Small intestine (tissue), 16 donors: ENCODE measurements at places on chromosomes 13 and 19. TPM values are rescaled to one million over a fixed set of nuclear protein-coding genes. Genes with fewer than 3 reads are reported as not detected.

Gene SLC5A5
- 0.27 TPM for polyA plus RNA-seq

GRCh38 chr19:19115954-19116353, 22.3 kb downstream of the TMEM161A start:
- H3K27me3 ChIP-seq, result no peaks in the 10 kb centered on the region
- H3K27ac ChIP-seq, result no peak overlapping the region
- peaks cover 12% of the 10 kb centered on the region for H3K4me1 ChIP-seq
- H3K4me3 ChIP-seq, result no peak overlapping the region
- H3K36me3 ChIP-seq, result peaks cover 14% of the 10 kb centered on the region

Gene DACH1
- polyA plus RNA-seq, result 6.5 TPM

GRCh38 chr13:40581277-40581579, 85.2 kb downstream of the FOXO1 start:
- H3K4me1 ChIP-seq, result peaks cover 16% of the 10 kb centered on the region
- no peak overlapping the region for H3K4me3 ChIP-seq
- H3K27me3 ChIP-seq, result no peaks in the 10 kb centered on the region
- H3K27ac ChIP-seq, result no peak overlapping the region
- no peaks in the 10 kb centered on the region for H3K36me3 ChIP-seq

Gene CALR3
- not detected for polyA plus RNA-seq

DNA sequence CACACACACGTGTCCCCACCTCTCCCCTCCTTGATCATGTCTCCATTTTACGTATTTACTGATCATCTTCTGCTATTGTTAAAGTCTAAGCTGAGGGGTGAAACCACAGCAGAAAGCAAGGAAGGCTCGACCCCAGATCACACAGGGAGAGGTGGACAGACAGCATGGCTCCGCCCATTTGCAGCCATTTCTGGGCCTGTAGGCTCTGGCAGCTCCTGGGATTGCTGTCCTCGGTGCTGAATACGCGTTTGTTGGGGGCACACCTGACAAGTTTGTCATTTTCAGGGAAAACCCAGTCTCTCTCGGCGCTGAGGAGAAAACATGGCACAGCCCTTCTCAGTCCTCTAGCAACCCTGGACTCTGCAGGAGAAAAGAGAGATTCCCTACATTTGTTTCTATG, 8.0 kb downstream of the TMEM86B start:
- no peak overlapping the region for H3K27ac ChIP-seq
- no peak for DNase-seq

Gene PSG6
- polyA plus RNA-seq, result not detected
